ENCODE measurements at places on chromosomes 13 and 19.

DNA sequence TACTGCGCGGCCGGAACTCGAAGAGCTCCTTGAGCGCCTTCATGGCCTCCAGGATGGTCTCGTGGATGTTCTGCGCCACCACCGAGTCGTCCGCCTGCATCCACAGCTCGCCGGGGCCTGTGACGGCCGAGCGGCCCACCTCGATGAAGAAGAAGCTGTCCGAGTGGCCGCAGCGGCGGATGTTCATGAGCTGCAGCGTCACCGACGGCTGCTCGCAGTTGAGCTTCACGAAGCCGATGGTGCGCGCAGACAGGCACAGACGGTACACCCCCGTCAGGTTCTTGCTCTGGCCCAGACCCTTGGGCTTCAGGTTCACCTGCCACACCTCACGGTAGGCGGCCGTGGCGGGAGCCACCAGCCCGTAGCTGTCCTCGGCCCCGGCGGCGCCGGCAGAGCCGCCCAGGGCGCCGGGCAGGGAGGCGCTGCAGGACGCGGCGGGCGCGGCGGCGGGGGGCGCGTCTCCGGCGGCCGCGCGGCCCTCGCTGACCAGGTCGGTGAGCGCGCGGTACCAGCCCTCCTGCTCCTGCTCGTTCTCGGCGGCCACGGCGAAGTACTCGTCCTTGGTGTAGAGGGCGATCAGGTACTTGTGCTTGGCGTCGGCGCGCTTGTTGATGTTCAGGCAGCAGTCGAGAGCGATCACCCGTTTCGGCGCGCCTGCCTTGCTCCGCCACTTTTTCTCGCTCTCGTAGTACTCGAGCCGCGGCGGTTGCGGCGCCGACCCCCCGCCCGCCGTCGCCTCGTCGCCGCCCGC is 1.1 kb downstream of the IRS2 start:
- DNase-seq: no peak

DNA sequence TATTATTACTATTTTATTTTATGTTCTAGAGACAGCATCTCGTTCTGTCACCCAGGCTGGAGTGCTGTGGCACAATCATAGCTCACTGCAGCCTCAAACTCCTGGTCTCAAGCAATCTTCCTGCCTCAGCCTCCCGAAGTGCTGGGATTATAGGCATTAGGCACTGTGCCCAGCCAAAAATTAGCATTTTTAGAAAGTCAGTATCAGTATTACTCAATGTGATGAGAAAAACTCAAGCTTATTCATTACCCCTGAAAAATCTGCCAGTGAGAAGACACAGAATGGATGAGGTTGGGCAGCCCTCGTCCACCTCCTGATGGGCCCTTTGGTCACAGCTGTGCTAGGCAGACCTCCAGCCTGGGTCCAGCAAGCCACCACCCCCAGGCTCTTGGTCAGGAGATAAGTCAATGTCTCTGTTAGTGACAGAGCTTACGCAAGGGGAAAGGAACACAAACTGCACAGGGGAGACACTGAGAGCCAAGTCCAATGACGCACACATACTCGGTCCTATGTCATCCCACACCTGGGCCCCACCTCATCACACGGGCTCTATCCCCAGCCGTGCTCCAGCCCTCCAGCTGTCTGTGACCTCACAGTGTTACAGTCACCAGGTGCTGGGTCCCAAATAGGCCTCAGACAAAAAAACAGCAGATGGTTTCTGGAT is 19.8 kb downstream of the PEPD start:
- no peak for DNase-seq

DNA sequence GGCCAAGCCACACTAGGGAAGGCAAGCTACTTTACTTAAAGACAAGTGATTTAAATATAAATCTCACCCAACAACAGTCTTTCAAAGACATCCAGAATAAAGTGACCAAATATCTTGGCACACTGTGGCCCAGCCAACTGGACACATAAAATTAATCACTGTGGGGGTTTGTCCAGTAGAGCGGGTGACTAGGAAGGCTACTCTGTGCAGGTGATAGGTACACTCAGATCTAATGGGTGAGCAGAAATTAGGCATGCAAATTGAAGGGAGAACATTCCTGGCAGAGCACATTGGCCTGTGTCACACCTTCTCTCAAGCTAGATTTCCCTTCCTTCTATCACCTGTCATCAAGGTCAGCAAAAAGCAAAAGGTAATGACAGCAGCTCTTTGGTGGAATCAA is 23.4 kb upstream of the CYSLTR2 start:
- no peak for DNase-seq

- DNase-seq: no peak
Observed at GRCh38 chr19:30799865-30800755, 427.9 kb downstream of the ZNF536 start.

DNA sequence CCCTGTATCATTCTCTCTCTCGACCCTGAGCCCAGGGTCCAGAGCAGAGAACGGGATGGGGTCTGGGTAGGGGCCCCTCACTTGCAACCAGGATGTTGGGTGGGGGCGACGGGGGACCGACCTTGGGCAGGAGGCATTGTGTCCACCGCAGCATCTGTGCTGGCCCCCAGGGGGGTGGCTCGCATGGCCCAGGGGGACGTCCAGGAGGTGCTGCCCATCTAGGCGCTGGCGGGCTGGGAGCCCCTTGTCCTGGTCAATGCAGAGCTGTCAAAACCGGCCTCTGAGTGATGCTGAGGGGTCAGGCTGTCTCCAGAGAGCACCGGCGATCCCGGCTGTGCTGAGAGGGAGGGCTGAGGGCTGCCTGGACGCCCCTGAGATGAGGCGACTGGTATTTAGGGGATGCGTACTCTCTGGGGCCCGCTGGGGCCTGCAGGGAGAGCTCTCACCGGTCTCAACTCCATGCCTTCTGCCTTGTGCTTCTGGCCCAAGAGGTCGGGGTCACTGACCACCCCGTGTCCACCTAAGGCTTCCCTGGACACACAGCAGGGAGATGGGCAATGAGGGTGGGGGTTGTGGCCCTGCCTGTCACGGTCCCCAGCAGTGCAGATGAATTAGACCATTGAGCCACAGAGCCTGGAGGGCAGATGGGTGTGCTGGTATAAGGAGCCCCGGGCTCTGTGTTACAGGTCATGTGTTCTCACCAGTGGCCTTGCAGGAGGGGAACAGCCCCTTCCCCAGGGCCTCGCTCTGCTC is 8.6 kb downstream of the RPS9 start:
- DNase-seq: no peak

DNA sequence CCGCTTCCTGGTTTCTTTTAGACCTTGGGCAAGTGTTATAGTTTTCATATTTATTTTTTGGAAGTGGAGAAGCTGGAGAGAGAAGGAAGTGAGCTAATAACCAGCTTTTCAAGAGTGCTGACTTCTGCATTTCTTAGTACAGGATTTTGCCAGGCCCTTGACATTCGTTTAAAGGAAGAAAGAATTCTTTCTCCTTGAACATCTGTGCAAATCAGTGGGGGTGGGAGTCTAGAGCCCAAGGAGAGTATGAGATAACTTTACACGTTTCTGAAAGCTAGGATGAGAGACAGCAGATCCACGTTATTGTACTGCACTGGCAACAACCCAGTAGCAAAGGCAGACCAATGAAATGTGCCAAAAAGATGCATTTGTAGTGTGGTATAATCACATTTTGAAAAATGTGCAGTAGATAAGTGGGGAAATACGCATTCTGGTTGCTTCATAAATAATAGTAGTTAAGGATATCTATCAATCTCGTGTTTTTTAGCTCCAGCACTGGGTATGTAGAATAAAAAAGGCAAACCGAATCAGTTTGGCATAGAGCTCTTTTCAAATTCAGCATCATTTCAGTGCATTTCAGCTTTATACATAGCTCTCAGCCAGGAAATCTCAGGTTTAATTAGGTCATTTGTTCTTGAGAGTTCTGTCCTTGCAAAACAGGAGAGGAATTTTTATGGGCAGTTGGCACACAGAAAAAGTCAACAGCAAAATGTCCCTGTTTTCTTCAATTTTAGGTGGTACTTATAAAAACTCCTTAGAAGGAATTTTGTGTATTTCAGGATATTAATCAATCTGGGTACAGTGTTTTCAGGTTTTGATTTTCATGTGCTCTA is 4.3 kb downstream of the RNF113B start:
- no peak for DNase-seq

DNA sequence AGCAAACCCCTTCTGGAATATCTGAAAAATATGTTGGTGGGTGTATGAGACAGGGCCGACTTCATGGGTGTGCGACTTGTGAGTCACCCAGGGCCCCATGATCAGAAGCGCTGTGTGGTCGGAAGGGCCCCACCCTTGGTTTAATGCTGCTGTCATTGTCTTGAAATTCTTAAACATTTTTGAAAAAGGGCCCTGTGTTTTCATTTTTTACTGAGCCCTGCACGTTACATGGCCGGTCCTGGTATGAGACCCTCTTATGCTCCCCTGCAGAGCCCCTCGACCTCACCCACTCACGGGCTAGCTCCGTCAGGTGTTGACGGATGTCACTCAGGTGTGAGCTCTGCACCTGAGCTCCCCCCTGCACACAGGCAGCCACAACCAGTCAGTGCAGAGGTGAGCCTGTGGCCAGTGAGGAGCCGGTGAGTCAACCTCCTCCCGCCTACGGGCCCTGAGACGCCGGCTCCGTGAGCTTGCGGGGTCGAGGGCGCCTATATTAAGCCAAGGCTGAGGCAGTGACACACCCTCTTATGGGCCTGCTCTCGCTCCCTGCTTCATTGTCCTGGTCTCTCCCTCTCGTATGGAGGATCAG is 27.7 kb downstream of the GADD45B start:
- DNase-seq: peak; percentile 68
